Heart right ventricle (tissue), 16 donors: ENCODE measurements at places on chromosomes 1 and 21. TPM values are rescaled to one million over a fixed set of nuclear protein-coding genes. Genes with fewer than 3 reads are reported as not detected.

- DNase-seq = no peak
Observed at GRCh38 chr1:38231941-38232340, 185.3 kb upstream of the POU3F1 start.

GRCh38 chr1:231808990-231809389 lies 182.4 kb downstream of the DISC1 start:
- DNase-seq = no peak

DNA sequence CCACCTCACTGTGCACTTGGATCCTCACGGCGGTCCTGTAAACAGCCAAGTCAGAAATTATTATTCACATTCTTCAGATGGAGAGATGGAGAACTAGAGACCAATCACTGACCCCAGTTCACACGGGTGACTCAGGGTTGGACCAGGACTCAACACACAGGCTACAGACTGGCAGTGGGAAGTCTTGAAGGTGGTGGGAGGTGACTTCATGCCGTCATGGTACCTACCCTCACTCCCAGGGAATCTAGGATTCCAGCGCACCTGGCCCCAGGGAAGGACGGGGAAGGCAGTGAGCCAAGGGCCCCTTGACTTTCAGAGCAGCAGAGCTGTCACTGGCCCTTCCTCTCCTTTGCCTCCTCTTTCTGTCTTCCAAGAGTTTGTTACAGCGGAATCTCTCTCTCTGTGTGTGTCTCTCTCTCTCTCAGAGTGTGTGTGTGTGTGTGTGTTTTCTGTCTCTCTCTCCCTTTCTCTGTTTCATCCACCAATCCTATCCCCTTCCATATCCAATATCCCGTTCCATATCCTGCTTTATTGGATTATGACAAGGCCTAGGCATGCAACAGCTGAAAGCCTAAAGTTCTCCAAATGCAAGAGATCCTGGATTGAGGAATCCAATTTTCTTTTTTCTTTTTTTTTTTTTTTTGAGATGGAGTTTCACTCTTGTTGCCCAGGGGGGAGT lies 11.7 kb downstream of the OPTC start:
- no peak for DNase-seq

- no peak for DNase-seq
Observed at GRCh38 chr1:192539297-192540092, 36.1 kb upstream of the RGS1 start.

GRCh38 chr1:6420454-6421042 lies 829 bp upstream of the HES2 start:
- DNase-seq = no peak

DNA sequence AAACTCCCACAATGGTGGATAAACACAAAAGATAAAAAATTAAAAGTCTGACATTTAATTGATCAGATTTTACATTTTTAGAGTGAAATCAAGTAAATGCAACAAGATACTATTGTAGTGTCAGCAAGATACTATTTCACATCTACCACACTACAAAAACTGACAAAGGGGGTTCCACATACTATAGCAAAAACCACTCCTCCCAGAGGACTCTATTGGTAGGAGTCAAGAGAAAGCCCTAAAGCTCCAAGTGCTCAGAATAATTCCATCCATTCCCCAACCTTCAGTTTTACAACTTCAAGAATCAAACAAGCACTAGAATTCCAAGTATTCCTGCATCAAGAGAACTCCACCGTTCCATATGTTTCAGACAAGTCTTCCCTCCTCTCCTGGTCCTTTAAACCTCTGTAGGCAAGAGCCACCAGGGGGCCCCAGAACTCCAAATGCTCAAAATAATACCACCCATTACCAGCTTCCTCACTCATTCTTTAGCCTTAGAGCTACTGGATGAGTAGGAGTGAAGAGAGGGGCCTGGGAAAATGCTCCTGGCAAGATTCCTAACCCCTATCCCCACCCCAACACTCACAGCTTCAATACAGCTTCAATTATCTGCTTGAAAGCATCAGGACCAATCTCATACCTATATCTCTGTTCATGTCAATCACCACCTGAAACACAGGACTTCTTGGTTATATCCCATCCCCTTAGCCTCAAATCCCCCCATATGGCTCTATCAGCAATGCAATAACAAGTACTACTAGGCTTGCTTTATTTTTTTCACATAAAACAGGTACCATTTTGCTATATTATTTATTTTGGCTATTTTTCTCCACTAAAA lies 9.9 kb downstream of the TOR1AIP2 start:
- no peak for DNase-seq

GRCh38 chr1:201605385-201606010 lies 66.6 kb downstream of the NAV1 start:
- no peak for DNase-seq

OLFML2B gene
- 0.91 TPM for total RNA-seq

TSPEAR gene
- total RNA-seq = 0.39 TPM

FCRL1 gene
- total RNA-seq = not detected
